ENCODE measurements at places on chromosomes 11 and 22. TPM values are rescaled to one million over a fixed set of nuclear protein-coding genes. Genes with fewer than 3 reads are reported as not detected.

TBX10 gene
- not detected for total RNA-seq

CNTN5 gene
- total RNA-seq: not detected

MS4A2 gene
- not detected for total RNA-seq

DNA sequence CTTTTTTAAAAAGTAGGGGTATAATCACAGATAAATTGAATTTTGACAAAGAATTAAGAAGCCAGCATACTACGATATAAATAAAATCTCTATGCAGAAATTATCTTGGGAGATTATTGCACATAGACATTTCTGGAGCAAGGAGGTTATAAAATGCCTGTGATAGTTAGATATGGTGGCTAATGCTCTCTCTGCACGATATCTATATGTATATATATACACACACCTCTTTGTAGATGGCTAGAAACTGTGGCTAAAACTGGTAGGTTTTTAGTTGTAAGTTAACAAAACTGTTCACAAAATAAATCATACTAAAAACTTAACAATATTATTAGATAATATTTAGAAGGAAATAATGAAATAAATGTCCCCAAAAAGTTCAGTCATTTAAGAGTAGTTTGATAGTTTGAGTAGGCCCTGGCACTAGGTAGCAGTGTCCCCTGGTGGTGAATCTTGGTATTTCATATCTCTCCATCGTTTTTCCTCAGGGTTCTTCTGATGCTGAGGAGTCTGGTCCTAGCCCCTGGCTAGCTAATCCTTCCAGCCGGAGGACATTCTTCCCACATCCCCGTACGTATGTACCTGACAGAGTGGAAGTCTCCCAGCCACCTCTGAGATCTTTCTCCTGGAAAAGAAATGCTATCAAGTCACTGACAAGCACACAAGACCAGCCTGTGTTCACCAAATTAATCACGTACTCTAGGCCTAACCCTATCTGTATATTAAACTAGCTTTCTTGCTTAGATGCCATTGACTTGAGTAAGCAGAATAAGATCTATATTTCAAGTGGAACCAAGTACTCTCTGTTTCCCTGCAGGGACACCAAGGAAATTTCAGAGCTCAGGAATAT, 32.2 kb downstream of the ART5 start:
- DNase-seq: no peak
- no peak overlapping the region for H3K4me3 ChIP-seq
- H3K27ac ChIP-seq: no peak overlapping the region
- H3K4me1 ChIP-seq: peaks cover 5% of the 10 kb centered on the region
- no peaks in the 10 kb centered on the region for H3K27me3 ChIP-seq

DNA sequence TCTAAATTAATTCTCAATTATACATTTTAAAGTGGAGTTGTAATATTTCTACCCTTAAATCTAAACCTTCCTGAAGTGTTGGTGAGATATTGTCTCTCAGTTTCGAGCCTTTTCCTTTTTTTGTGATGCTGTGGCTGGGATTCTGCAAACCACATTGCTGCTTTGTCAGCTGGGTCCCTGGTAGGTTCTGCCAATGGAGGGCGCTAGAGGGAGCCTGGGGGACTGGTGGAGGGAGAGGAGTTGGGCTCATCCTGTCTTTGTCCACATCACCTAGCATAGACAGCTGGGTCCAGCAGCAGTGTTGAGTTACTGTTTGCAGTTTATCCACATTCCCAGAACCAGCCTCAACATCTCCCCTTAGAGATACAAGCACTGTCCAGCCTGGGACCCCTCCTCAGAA, 41.0 kb downstream of the TRAF6 start:
- DNase-seq: no peak
- no peak overlapping the region for H3K27ac ChIP-seq
- no peaks in the 10 kb centered on the region for H3K4me1 ChIP-seq

- H3K4me1 ChIP-seq: peaks cover 2% of the 10 kb centered on the region
- no peaks in the 10 kb centered on the region for H3K36me3 ChIP-seq
- no peak overlapping the region for H3K27ac ChIP-seq
These were observed 321.0 kb downstream of the NTM start for GRCh38 chr11:131691181-131692041.

- H3K27ac ChIP-seq: no peak overlapping the region
- peaks cover 12% of the 10 kb centered on the region for H3K27me3 ChIP-seq
- no peaks in the 10 kb centered on the region for H3K4me1 ChIP-seq
- DNase-seq: no peak
These were observed 15.8 kb upstream of the MRGPRD start for GRCh38 chr11:68996376-68997123.

DNA sequence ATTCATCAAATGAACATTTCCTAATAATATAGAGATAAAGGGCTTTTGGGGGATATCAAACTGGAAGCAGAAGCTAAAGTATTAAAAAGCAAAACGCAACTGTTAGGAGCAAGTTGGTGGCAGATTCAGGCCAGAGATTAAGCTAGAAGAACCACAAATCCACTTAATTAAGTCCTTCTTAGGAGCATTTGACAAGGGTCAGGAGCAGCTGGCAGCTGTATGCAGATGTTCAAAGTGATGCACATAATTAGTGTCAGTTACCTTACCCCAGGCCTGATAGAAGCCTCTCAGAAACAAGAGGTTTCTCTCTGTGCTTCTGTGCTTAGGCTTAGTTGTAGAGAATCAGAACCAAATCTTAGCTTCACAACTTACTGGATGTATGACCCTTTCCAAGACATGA, 546.5 kb upstream of the ANO5 start:
- H3K4me1 ChIP-seq: no peaks in the 10 kb centered on the region
- no peak overlapping the region for H3K27ac ChIP-seq
- H3K4me3 ChIP-seq: no peak overlapping the region
- DNase-seq: no peak
- no peaks in the 10 kb centered on the region for H3K36me3 ChIP-seq
- no peaks in the 10 kb centered on the region for H3K27me3 ChIP-seq

GRCh38 chr11:116397602-116398084, 375.1 kb downstream of the BUD13 start:
- no peaks in the 10 kb centered on the region for H3K27me3 ChIP-seq
- H3K27ac ChIP-seq: no peak overlapping the region
- DNase-seq: no peak
- no peaks in the 10 kb centered on the region for H3K4me1 ChIP-seq

- DNase-seq: no peak
- H3K27me3 ChIP-seq: no peaks in the 10 kb centered on the region
- no peaks in the 10 kb centered on the region for H3K36me3 ChIP-seq
- H3K4me3 ChIP-seq: no peak overlapping the region
- peaks cover 53% of the 10 kb centered on the region for H3K4me1 ChIP-seq
These were observed 5.7 kb downstream of the ZP1 start for GRCh38 chr11:60872961-60873524.

DNA sequence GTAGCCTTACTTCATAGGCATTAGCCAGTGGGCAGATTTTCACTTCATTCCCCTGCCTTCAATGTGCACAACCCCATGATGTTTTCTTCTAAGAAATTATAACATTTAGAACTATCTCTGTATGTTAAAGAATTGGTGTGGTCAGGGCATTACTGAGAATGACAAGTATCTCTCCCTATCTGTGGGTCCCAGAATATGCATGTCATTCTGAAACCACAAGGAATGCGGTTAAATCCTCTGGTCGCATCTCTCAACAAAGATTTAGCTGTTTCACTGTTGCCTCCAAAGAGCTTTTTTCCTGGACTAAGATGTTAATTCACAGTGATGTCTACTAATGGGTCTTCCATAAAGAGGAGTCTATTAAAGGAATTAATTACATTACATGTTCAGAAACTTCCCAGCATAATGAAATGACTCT, 62.7 kb downstream of the LIF start:
- peaks cover 2% of the 10 kb centered on the region for H3K36me3 ChIP-seq
- peak overlapping the region; percentile 64 for H3K4me3 ChIP-seq
- peaks cover 84% of the 10 kb centered on the region for H3K4me1 ChIP-seq
- peak overlapping the region; percentile 95 for H3K27ac ChIP-seq

Data from activated naive CD8-positive, alpha-beta T cell treated with anti-CD3 and anti-CD28 coated beads, Interleukin-2, amount 10 ng/mL, durations not matched to agents 7 days and 5 days (primary cell).